Fibroblast of skin of right biceps (primary cell): ENCODE measurements at places on chromosomes 7 and 10.

- DNase-seq, result peak; percentile 54
Measured at GRCh38 chr10:27558612-27559020, 54.5 kb downstream of the RAB18 start.

GRCh38 chr10:61172182-61172926 is 228.4 kb upstream of the RHOBTB1 start:
- DNase-seq, result no peak

- peak; percentile 28 for DNase-seq
Measured at GRCh38 chr7:40371806-40372440, 237.1 kb downstream of the SUGCT start.

- peak; percentile 13 for DNase-seq
Measured at GRCh38 chr7:121473645-121474300, 77.7 kb upstream of the FAM3C start.

- no peak for DNase-seq
Measured at GRCh38 chr7:131827421-131827820, 271.0 kb upstream of the PODXL start.

DNA sequence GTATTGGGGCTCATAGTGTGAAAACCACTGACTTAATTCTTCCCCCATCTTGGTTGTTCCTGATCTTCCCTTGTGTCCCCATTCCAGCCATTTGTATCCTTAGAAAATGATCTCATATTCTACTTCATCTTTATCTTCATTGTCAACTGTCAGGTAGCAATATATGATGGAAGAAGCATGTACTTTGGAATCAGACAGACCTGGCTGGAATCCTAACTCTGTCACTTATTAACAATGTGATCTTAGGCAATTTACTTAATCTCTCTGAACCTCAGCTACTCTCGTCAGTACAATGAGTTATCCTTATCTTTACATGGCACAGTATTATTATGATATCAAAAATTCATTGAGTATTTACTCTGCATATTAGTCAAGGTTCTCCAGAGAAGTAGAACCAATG is 10.1 kb downstream of the CFTR start:
- no peak for DNase-seq

DNA sequence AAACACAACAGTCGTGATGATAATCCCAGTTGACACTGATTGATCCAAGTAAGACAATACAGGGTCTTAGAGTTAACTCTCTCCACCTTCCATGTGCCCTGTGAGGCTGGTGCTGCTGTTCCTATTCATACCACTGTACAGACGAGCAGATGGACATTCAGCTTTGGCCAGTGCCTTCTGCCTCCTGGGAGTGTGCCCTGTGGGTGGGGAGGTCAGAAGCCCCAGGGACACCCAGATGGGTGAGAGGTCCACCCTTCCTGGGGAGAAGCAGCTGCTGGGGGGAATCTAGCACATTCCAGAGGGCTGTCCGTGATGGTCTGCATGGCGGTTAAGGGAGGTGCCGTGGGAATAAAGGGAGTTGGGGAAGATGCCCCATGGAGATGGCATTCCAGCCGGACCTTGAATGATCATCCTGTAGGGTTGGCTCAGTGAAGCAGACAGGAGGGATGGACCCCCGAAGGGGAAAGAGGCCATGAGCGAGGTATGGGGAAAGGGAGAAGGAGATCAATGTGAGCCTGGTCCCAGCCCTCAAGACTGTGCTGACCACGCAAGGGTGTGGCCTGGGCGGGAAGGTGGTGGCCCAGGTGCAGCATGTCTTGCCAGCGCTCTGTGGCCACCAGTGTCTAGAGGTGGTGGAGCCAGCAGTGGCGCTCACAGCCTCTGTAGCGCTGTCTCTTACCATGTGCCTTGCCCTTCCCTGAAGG is 74.0 kb downstream of the ADCY1 start:
- DNase-seq, result no peak

DNA sequence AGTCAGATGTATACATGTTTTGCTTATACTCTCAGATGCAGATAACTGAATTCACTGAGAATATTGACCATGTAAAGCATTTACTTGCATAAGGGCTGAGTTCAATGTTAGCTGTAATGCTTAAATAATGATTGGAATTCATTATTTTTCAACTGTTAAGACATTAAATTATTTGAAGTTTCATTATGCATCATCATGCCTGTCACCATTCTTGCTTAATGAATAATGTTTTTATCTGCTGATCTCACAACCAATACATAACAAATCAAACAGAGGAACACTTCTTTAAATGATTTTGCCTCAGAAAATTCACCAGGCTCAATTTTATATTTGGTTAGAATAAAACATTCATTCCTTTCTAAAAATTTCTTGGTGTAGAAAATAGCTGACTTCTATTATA is 233.4 kb downstream of the GPR37 start:
- peak; percentile 28 for DNase-seq

GRCh38 chr10:78331391-78331922 is 297.8 kb downstream of the RPS24 start:
- DNase-seq, result peak; percentile 68

DNA sequence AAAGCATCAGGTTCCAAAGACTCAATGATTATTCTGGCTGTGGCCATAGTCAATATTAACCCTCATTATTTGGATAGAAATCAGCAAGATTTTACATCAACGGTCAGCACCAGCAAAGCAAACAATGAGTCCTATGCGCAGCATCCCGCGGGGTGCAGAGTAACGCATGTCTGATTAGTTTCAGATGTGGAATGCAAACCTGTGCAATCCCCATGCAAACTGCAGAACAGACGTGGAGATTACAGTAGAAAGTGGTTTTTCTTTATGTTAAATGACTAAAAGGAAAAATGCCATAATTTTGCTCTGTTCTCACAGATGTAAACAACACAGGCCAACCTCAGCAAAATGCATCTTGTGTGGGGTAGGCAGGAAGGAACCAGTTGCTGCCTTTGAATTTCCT is 258.1 kb upstream of the GRB10 start:
- peak; percentile 84 for DNase-seq

DNA sequence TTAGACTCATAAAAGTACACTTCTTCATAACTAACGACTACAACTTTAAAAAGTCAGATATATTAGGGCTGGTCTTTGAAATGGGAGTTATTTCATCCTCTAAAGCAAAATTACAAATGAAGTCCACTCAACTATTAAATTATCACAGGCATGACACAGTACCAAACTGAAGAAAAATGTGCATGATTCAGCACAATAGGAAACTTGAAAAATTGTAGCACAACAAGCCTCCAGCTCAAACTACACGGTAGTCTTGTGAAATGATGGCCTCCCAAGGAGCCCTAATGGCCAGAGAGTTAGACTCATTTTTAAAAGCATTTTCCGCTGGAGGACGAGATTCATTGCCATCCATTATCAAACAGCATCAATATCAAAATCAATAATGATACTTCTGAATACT is 76.4 kb downstream of the MAGI2 start:
- DNase-seq, result peak; percentile 20

DNA sequence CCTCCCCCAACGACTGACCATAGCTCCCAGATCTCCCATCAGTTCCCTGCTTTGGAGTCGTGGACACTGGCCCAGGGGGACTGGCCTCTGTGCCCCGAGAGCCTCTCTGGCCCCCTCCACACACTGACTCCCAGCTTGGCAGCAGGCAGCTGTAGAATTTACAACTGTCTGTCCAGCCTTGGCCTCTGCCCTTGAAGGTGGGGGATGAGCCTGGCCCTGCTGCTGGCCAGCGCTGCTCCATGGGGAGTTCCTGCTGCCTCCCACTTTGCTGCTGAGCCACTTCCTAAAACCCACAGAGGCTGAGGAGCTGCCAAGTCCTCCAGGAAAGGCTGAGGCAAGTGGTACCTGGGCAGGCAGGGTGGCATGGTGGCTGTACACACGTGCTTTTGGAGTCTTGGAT is 147.1 kb downstream of the WDR11 start:
- DNase-seq, result no peak

- no peak for DNase-seq
Measured at GRCh38 chr10:51689536-51689935, 9.9 kb downstream of the CSTF2T start.

DNA sequence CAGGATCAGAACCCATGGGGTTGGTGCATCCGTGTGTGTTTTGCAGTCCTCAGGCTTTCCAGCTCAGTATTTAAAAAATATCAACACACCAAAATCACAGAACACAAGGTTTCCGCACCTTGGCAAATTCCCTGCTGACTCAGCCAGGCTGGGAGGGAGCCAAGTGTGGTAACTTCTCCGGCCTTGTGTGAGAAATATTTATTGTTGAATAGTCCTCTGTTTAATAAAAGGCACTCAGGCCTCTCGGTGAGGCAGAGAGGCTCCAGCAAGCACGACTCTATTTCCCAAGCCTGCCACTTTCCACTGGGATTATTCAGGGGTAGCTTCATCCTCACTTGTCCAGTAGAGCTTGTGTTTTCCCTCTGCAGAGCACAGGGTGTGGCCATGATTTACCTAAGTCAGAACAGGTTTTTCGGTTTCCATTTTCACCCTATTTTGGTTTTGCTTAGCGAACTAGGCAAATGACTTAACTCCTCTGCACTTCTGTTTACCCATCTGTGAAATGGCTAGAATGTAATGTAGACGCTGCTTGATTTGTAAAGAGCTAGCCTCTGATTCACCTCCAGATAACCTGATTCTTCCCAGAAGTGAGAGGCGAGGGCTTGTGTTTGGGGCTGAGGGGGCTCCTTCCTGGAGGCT is 13.0 kb upstream of the CHST15 start:
- DNase-seq, result peak; percentile 54

DNA sequence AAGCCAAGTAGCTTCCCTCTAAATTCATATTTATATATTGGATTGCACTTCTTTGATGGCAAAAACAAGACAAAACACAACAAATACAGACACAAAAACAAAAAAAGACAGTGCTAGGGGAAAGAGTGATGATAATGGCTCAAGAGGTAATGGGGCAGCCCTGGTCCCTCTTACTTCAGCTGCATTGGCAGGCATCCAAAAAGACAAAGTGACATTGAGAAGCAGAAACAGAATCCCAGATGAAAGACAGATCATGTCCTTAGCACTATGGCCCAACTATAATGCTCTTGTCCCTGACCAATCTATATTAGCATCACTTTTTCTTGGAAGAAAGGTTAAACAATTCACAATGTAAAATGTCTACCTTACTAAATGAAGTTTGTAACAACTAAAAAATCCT is 76.2 kb downstream of the GPR85 start:
- DNase-seq, result no peak

DNA sequence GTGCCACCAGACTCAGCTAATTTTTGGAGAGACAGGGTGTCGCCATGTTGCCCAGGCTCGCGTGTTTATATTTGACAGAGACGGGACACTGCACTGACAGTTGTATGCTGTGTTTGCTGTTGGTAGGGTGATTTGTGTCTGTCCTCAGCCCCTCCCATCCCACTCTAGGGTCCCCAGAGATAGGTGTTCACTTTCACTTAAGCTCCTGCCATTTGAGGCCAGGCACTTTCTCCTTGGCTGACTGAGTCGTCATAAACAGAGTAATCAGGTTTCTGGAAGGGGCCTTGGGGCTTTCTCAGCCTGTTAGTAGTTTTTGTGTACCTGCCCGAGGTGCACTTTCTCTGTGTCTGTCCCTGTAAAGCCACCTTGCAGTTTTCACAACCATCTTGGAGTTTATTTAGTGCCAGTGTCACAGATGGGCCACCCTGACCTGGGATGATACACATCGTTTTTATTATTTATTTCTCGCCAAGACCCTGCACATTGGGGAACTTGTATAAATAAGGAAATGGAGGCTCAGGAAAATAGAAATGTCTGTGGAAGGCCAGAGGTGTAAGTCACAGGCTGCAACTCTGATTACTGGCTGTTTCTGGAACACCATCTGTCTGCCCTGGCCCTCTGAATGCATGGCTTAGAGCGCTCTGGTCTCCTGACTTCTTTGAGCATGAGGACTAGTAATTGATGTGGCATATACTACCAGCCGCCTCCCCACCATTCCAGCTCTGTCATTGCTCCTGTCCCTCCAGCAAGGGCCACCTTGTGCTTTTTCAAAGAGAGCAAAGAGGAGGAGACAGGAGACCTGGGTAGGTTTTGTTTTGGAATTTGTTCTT is 81.9 kb upstream of the PDCD4 start:
- DNase-seq, result no peak

- peak; percentile 31 for DNase-seq
Measured at GRCh38 chr7:2299870-2300512, 14.2 kb downstream of the SNX8 start.

GRCh38 chr10:15448598-15448997 is 77.5 kb upstream of the FAM171A1 start:
- DNase-seq, result no peak

GRCh38 chr10:600876-601659 is 88.4 kb downstream of the DIP2C start:
- peak; percentile 64 for DNase-seq

DNA sequence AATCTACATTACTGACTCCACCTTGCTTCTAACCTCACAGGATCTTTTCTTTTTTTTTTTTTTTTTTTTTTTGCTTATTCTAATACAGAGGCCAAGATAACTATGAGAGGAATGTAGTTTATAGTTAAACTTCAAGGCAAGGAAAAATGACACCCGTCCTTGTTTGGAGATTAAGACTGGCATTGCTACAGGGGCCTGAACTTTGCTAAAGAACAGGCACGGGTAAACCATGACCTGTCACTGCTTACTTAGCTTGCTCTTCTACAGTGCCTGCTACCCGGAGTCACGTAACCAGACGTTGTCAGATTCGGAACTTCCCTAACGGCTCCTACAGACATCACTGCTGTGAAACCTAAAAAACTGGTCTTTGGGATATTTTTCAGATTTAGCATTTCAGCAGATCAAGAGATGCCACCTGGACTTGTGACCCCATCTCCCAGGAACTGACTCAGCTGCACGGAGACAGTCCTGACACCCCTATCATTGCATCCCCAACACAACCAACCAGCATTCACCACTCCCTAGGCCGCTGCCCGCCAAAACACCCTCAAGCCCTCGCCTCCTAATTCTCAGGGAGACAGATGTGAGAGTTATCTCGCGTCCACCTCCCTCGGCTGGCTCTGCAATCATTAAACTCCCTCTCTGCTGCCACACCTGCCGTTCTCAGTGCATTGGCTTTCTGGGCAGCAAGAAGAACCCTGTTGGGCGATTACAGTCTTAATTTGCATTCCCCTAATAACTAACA is 27.5 kb downstream of the MAD1L1 start:
- DNase-seq, result peak; percentile 16

- DNase-seq, result no peak
Measured at GRCh38 chr10:126838316-126838715, 66.9 kb upstream of the DOCK1 start.

- no peak for DNase-seq
Measured at GRCh38 chr7:45053401-45053800, 35.4 kb downstream of the NACAD start.

GRCh38 chr7:21585070-21585724 is 42.4 kb downstream of the DNAH11 start:
- no peak for DNase-seq

GRCh38 chr7:100489824-100490223 is 6.1 kb downstream of the NYAP1 start:
- DNase-seq, result peak; percentile 94

- DNase-seq, result no peak
Measured at GRCh38 chr10:30579574-30579973, 50.0 kb downstream of the LYZL2 start.

GRCh38 chr10:74641659-74642058 is 184.7 kb upstream of the KAT6B start:
- no peak for DNase-seq
